ENCODE measurements at places on chromosomes 4 and X.

- peaks cover 13% of the 10 kb centered on the region for H3K4me1 ChIP-seq
- no peaks in the 10 kb centered on the region for H3K36me3 ChIP-seq
- no peaks in the 10 kb centered on the region for H3K27me3 ChIP-seq
- no peak overlapping the region for H3K27ac ChIP-seq
Measured at GRCh38 chr4:1208266-1208961, 36.0 kb upstream of the SPON2 start.

DNA sequence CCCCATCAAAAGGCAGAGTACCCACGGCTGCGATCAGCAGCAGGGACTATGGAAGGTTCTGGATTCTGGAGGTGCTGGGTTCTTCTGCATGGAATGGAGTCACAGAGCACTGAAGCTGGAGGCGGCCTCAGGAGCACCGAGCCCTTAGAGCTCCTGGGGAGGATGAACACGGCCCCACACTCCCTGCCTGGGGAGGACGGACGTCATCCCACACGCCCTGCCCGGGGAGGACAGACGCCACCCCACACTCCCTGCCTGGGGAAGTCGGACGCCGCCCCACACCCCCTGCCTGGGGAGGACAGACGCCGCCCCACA lies 9.9 kb downstream of the LRPAP1 start:
- H3K27me3 ChIP-seq: no peaks in the 10 kb centered on the region
- no peak for DNase-seq
- H3K4me1 ChIP-seq: no peaks in the 10 kb centered on the region

GRCh38 chrX:10213716-10214115 lies 56.9 kb downstream of the CLCN4 start:
- no peak overlapping the region for H3K27ac ChIP-seq
- no peak overlapping the region for H3K4me3 ChIP-seq
- H3K27me3 ChIP-seq: no peaks in the 10 kb centered on the region
- DNase-seq: no peak

DNA sequence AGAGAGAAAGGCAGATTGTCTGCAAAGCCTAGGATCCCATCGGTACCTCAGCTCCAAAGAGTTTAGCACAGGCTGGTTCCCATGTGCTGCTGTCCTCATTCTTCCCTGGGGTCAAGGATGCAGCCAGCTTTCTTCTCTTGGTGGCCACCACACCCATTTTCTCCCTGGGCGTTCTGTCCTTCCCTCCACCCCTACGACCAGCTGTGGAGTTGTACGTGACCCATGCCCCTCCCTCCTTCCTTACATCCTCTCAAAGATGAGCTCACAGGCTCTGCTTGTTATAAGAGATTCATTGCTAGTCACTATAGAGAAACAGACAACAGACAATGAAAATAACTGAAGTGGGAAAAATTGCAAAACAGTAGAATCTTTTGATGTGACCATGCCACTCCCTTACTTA lies 74.0 kb upstream of the KLF3 start:
- H3K27ac ChIP-seq: no peak overlapping the region
- H3K36me3 ChIP-seq: peaks cover 2% of the 10 kb centered on the region
- peaks cover 19% of the 10 kb centered on the region for H3K27me3 ChIP-seq

GRCh38 chr4:97003715-97004114 lies 1139.6 kb downstream of the STPG2 start:
- H3K27me3 ChIP-seq: no peaks in the 10 kb centered on the region
- H3K36me3 ChIP-seq: no peaks in the 10 kb centered on the region
- DNase-seq: no peak
- H3K4me1 ChIP-seq: no peaks in the 10 kb centered on the region
- H3K4me3 ChIP-seq: no peak overlapping the region
